Amniotic stem cell (primary cell): ENCODE measurements at places on chromosomes 6 and 20.
A peak's percentile ranks its signal among the peaks of the same experiment; 100 is the strongest.

- no peak for DNase-seq
These were observed 232.5 kb downstream of the PTPRT start for GRCh38 chr20:42957018-42957703.

DNA sequence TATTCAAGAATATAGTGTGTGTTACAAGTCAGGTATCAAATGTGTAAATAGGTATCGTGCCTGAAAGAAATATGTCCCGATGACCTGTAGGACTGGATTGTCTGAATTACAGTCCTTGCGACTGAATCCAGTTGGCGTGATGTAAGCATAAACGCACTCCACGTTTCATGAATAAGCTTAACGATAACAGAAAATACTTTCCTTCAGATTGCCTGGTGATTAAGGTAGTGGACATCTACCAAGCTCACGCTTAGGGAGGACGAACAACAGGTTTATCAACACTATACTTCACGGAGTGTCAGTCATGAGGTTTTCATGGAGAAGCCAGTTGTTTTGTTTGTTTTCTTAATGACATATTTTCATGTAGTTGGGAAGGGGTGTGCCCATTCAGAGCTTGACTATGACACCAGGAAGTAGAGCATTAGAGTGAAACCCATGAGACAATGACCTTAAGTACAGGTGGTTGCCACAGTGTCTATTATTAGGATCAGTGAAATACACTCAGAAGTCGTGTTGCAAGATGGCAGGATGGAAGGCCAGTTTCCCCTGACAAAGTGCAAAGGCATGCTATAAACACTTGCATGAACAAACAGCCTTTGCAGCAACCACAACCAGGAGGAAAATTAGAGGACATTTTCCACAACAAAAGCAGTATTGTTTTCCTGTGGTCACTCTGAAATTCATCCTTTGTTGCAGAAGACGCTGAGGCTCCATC, 305.8 kb upstream of the PRDM1 start:
- DNase-seq, result no peak

GRCh38 chr20:19747903-19748302, 10.2 kb upstream of the RIN2 start:
- DNase-seq, result no peak

GRCh38 chr20:32569380-32570305, 15.5 kb downstream of the NOL4L start:
- DNase-seq, result no peak

- DNase-seq, result no peak
These were observed 31.1 kb downstream of the CDKAL1 start for GRCh38 chr6:20565342-20565741.

GRCh38 chr20:20130399-20130798, 78.1 kb downstream of the CFAP61 start:
- no peak for DNase-seq

DNA sequence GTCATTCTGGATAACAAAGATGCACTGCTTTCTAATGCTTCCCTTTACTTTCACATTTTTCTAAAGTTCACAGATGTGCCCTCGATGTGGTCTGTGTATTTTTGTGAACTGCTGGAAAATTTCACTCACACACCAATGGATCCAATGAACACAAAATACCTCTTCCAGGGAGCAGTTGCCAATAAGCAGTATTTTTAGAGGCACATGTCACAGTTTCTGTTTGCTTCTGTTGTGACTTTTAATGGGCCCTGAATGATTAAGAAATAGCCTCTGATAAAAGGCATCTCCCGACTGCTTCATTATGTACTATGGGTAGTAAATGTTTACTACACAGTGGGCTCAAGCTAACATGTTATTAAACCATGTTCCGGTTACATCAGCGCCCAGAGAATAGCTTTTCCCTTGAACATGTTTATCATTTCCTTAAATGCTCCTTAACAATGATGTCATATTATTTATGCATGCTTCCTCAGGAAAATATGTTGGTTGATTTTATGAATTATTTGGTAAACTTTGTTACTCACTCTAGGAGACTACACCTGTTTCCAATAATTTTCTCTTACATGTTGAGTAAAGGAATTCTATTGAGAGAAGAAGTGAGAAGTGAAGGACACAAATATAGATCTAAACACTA, 188.0 kb downstream of the KCNQ5 start:
- no peak for DNase-seq

DNA sequence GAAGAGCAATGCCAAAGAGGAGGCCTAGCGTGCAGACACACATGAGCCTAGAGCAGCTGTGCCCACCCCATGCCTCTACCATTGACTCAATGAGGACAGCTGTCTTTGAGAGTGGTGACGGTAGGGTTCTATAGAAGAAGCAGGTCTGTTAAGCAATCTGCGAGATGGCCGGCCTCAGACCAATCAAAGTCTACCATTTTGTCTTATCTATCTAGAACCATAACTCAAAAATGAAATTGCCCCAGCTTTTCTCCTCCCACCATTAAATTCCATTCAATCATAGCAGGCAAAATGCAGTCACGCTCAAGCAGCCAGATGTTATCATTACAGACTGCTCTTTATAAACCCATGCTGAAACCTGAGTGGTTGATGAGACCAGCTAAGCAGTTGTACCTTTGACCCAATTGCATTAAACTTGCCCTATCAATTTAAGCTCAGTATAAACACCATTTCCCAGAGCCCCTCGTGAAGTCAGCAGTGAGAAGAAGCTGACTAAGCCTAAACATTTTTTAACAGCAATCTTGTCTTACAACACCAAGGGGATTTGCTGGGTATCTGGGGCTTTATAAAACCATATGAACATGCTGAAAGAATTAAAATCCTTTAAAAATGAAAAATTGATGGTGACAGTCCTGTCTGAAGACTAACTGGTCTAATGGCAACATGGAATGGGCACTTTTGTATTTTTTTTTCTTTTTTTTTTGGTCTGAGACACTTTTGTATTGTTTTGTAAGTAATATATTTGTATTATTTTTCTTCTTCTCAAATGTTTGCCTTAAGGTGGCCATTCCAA, 57.5 kb downstream of the FOXC1 start:
- DNase-seq, result peak; percentile 44

DNA sequence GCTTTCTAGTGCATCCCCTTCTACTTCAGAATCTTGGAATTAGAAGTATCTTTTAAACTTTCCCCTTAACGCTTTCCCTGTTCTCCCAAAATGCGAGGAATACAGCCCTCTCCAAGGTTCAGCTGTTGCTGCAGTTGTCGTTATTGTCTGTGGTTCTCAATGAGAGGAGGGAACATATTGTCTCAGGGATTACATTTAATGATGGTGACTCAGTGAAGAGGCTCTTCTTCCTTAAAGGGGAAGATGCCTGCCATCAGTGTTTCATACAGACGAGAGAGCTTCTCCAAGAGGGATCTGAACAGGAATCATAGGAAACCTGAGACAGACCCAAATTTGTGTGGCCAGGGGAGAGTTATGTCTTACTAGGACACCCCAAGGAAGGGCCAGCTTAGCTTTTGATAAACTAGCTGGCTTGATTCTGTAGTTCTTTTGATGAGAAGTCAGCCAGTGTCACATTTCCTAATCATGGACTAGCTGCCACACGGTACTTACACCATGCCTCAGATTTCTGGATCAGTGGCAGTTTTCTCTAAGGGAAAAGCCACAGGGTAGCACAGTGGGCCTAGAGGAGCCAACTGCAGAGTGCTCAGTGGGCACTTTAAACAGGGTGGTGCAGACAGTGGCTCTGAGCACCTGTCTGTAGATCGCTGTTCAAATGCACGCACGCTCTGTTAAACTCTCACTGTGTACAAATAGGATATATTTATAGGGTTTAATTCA, 59.7 kb upstream of the TMEM181 start:
- DNase-seq, result peak; percentile 15

DNA sequence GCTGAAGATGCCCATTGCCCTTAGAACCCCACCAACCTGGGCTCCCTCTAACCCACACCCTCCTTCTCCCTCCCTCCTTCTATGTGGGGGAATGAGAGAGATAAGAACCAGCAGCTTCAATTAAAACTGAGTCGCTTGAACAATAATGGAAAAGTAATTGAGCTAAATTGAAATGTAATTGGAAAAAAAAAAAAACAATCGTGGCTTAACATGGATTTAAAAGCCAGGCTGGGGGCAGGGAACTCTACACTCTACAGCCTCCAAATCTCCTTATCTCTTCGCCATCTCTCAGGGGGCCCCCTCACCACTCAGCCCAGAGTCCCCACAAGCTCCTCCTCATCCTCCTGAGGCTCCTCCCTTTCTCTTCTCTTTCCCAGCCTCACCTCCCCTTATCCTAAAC, 83.2 kb downstream of the MDGA1 start:
- DNase-seq, result no peak

DNA sequence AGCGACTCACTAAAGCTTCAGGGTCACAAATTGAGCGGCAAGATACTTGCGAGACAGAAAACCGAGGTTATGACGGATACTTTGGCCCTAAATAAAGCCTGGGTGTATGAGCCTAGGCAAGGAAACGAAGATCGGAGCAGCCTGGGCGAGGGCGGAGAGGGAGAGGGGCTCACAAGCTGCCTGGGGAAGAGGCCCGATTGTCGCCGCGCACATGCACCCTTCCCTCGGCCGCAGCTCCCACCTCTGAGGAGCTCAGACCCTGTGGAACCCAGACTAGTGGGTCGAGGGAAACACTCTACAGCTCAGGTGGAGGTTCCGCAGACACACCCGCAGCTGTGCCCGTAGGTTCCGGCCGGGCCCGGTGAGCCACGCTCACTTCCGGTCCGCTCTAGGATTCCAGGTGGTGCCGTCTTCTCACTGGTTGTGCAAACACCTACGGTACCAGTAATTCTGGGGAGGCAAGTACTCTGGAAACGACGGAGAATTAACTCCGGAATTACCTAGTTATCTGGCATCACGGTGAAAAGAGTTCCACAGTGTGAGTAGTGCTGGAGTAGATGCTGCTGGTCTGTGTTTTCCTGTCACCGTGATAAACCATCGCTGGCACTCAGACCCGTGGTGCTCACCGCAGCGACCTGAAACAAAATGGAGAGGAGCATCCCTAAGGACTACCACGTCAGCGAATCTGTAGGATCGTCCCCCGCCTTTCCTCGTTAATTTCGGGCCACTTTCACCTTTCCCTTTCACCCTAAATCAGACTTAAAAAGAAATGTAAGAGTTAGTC, 61.5 kb downstream of the GPX5 start:
- DNase-seq, result no peak

DNA sequence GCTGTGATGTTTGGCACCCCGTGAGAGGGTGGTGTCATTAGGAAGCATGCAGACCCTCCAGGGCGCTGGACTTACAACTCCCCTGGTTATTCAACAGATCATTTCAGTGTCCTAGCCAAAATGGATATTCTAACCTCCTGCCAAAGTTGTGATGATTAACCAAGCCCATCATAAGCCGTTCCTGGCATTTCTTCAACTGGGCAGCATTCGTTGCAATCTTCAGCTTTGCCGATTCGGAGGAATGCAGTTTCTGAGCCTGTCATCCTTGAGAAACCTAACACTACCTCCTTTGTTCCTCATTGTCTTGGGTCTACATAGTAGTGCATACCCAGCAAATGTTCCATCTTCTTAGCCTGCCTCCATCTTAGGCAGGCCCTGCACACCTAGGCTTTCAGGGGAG, 79.2 kb upstream of the MAP3K4 start:
- DNase-seq, result no peak

GRCh38 chr20:22063753-22064152, 358.3 kb downstream of the PAX1 start:
- no peak for DNase-seq
